NCI-H2081 (cell line): ENCODE measurements at places on chromosomes 13 and 19.
A peak's percentile ranks its signal among the peaks of the same experiment; 100 is the strongest.

DNA sequence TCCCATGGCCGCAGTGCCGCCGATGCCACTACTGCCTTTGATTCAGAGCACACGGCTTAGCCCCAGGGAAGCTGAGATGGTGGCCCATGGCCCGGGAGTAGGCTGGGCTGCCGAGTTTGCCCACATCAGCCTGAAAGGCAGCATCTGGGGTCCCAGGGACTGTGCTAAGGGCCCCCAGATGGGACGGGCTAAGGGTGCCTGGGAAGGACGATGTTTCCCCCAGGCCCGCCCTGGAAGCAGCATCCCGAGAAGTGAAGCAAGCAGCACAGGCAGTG lies 22.5 kb downstream of the MAP2K2 start:
- no peak for DNase-seq

GRCh38 chr13:29362849-29363604 lies 232.5 kb downstream of the SLC7A1 start:
- peak; percentile 41 for DNase-seq

- no peak for DNase-seq
These were observed 18.5 kb downstream of the FREM2 start for GRCh38 chr13:38705365-38705764.

DNA sequence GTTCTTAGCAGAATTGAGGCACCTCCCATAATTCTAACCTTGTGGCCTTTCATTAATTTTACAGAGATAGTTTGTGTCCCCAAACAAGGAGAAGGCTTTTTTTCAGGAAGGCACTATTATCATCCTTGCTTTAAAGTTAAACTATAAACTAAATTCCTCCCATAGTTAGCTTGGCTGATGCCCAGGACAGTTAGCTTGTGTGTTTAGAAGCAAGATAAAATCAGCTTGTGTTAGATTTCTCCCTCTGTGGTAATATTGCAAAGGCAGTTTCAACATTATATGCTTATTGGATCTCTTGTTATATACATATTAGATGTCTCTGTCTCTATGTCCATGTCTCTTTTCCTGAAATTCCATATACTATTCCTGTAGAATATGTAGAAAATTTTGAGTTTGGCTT lies 342.7 kb downstream of the TBC1D4 start:
- no peak for DNase-seq

DNA sequence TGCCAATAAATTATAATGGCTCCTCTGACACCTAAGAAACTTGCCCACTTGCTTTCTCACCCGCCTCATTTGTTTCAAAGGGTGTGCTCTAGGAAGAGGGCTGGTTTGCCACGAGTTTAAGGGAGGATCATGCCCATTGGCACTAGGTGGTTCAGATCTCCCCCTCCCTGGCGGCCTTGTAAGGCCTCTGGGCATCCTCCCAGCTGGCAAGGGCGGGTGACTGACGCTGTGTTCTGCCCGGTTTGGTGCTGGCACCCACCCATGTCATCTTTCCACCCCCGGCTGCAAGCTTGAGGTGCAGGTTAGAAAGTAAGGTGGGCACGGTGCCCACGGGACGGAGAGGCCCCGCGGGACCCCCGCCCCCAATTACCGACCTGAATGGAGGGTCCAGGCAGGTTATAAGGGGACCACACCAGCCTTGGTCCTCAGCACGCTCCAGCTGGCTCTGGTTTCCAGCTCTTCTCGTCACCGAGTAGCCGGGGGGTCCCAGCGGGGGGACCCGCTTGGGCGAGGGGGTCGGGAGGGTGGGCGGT lies 90.4 kb downstream of the PTPRS start:
- no peak for DNase-seq

DNA sequence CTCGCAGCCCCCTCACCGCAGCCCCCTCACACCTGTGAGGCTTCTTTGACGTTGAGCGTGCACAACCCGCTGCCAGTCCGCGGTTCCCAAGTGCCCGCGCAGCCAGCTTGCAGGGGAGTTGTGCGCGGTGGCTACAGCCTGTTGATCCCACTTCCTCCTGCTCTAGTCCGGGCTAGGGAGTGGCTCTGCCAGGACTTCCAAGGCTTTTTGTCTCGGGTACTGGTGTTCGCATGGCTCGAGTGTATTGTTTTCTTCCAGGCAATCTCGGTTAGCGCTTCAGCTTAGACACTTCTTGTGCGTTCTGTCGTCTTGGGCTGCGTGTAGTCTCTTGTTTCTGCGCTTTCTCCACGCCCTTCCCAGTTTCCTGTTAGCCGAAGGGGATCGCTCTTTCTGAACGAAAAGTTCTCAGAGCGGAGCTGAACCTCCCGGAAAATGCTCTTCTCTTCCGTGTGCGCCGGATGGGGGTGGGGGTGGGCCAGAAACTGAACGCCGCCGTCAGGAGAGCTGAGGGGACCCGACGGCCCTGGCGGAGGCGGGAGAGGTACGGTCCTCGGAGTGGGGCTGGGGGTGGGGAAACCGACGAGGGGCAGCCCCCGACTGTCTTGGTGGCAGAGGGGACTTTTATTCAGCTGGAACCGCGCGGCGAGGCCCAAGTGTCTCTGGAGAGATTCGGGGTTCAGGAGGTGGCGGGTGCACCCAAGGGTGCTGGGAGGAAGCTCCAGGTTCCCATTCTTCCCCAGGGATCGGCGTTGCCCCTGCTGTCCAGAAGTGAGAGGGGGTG lies 697 bp upstream of the DGKH start:
- peak; percentile 31 for DNase-seq

- DNase-seq, result no peak
These were observed 56.9 kb downstream of the STK24 start for GRCh38 chr13:98519976-98520375.

GRCh38 chr13:112113348-112113747 lies 46.4 kb downstream of the SOX1 start:
- peak; percentile 12 for DNase-seq

- DNase-seq, result no peak
These were observed 17.8 kb upstream of the ATP12A start for GRCh38 chr13:24662195-24663088.

GRCh38 chr13:99307648-99308339 lies 595 bp upstream of the GPR183 start:
- DNase-seq, result no peak

DNA sequence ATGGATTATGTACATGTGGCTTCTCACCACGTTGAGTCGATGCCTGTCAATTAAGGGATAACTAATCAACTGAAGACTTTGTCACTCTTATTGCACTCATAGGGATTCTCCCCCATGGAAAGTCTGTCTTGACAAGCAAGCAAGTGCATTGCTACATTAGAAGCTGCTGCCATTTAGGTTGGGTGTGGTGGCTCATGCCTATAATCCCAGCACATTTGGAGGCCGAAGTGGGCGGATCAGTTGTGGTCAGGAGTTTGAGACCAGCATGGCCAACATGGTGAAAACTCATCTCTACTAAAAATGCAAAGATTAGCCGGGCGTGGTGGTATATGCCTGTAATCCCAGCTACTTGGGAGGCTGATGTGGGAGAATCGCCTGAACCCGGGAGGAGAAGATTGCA lies 18.3 kb upstream of the ZNF846 start:
- DNase-seq, result no peak

DNA sequence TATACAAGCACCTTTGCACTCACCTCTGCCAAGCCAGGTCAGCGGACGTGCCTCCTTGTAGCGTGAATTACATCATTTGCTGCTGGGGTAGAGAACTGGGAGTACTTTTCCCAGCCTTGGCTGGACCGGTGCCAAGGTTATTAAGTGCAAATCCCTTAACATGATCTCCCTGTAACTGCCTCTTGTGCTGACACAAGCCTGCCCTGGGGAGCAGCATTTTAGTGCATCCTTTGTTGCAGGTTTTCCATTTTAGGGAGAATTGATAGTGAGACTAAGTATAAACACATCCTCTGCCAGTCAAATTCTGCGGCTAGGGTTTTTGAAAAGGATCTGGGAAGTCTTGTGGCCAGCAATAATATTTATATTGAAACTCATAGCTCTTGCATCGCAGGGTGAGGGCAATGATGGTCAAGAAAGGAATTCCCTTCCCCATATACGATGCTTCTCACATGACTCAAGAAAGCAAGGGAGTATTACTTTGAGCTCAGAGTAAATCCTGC lies 32.7 kb upstream of the DCLK1 start:
- DNase-seq, result peak; percentile 65

GRCh38 chr13:98999639-98999952 lies 21.7 kb upstream of the DOCK9 start:
- DNase-seq, result no peak
